ENCODE measurements at places on chromosomes 5 and 9.

DNA sequence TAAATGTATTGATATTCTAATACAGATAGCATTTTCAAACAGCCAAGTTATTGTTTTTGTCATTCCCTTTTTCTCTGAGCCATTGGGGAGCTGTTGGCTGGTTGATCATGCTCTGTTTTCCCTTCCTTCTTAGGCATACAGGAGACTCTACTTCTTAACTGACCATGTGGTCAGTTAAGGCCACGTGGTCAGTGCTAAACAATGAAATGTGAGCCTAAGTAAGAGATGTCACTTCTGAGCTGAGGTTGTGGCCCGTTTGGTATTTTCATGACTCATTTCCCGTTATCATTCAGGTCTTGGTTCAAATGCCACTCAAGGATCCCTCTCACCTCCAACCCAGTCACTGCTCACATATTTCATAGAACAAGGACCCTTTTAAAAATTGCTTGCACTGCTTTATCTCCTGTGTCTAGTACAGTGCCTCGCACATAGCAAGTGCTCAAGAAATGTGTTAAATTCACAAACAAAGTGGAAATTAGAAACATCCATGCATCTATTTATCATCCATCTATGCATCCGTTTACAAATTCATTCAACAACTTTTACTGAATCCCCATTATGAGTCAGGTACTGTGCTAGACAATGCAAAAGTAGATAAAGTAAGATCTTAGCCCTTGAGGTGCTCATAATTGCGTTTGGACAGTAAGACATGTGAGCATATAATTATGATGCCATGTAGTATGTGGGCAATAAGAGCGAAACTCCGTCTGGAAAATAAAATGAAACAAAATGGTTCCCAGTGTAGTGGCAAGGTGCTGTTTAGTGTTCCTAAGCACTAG, 50.7 kb downstream of the ARRDC3 start:
- no peak for DNase-seq

DNA sequence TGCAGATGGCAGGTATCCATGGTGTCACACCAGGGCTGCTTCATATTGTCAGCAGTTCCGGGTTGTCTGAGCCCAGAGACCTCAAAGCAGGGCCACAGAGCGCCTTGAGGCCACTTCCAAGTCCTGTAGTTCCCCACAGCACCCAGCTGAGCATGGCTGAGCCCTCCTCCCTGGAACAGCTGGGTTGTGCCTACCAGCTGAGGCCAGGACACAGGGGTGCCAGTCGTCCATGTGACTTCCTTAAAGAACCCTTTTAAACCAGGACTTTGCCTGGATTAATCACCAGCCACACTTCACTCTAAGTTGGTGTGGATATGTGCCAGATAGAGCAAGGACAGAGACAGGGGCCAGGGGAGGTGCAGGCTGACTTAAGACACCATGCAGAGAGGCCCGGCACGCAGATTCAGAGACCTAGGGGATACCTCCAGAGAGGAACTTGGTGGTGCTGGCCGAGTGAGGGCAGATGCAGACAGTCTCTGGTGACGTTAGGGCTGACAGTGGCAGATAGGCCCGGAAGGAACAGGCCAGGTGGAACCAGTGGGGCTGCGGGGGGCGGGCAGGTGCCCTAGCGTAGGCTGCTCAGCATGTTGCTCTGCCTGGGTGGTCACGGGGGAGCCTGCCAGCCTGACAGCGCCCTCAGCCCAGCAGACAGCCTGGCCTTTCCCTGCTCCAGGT, 142.7 kb downstream of the CACNA1B start:
- no peak for DNase-seq

DNA sequence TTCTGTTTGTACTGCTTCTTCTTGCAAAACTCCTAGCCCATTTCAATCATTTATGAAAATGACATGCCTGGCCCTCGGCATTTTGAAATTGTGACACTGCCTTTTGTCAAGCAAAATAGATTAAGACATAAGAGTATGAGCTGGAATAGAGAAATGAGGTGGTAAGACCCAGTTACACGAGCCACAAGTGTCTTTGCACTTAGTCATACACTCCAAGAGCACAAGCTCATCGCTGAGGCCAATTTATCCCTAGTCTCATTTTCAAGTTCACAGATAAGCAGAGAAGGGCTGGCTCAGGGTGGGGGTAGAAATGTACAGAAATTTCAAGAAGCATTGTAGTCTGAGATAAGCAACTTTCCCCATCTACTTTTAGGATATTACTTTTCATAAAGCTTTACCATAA, 40.6 kb upstream of the MAP1B start:
- DNase-seq: no peak

DNA sequence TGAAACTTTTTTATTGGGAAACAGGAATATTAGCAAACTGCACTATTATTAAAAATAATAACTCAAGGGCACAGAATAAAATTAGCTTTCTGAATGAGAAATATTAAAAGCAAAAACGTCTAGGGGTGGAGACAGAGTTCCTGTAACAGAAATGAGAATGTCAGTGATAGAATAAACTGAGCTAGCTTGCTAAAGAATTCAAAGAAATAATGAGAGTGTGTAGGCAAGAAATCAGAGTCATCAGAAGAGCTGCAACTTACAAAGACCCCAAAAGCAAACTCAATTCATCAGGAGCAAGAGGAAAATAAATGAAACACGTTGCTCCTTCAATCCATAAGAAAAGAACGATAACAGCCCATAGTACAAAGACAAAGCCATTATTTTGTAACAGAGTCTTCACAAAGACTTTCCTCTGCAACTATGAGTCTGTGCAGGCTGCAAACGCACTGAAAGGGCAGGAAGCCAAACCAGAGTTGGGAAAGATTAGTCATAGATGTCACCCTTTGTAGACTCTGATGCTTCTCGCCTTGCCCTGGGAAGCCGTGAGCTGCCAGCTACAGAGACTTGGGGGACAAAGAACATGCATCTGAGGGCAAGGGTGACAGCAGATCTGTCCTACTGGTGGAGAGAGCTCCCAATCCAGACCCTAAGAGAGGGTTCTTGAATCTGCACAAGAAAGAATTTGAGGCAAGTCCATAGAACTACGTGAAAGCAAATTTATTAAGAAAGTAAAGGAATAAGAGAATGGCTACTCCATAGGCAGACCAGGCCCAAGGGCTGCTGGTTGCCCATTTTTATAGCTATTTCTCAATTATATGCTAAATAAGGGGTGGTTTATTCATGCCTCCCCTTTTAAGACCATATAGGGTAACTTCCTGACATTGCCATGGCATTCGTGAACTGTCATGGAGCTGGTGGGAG, 40.8 kb downstream of the SHC3 start:
- no peak for DNase-seq

DNA sequence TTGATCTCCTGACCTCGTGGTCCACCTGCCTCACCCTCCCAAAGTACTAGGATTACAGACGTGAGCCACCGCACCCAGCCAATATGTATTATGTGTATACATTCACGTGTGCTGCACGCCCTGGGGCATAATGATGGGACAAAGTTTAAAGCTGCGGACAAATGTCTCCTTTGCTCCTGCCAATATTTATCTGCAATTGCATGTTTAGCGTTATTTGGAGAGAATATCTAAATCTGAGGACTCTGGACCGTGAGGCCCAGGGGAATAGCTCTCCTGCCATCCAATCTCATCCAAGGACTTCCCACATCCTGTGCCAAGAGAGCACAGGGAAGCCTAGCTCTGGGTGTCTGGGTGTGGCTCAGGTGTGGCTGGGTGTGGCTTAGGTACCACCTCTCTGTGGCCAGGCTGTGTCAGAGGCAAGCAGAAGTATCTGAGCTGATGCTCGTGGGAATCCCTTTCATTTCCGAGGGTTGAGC, 6.9 kb upstream of the BOD1 start:
- no peak for DNase-seq

- DNase-seq: no peak
These were observed 47.7 kb downstream of the HMCN2 start for GRCh38 chr9:130313103-130313858.

GRCh38 chr9:38000332-38000731, 68.7 kb downstream of the SHB start:
- no peak for DNase-seq

GRCh38 chr5:15384581-15384980, 115.4 kb upstream of the FBXL7 start:
- no peak for DNase-seq

GRCh38 chr5:111829701-111830100, 72.7 kb upstream of the NREP start:
- no peak for DNase-seq

DNA sequence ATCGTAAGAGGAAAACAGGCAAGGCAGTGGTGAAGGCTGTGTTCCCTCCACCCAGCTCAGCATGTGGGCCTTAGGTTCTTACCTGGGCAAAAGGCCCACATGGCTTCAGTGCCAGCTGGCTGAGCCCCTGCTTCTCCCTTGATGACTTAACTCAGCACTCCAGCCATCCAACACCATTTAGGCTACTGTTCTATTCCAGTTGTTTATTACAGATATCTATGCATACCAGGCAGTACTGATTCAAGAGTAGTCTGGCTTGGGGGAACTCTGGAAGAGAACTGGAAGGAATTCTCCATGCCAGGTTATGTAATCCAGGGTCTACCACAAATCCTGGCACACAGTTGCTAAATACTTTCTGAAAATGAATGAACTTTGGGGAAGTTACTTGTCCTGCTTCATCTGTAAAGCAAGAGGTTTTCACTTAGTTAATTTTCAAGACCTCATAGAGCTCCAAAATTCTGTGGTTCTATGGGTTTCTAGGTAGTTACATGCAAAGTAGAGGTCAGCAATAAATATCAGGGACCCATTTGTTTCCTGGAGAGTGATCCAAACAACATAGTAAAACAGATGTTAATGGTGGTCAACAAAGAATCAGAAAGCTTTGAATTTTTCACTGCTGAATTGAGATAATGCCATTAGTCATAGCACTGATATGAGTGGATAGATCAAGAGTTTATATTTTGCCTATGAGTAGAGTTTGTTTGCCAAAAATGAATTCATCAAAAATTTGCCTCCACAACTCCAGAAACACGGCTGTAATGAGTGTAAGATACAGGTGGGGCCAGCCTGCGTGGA, 88.2 kb upstream of the OSMR start:
- DNase-seq: no peak

DNA sequence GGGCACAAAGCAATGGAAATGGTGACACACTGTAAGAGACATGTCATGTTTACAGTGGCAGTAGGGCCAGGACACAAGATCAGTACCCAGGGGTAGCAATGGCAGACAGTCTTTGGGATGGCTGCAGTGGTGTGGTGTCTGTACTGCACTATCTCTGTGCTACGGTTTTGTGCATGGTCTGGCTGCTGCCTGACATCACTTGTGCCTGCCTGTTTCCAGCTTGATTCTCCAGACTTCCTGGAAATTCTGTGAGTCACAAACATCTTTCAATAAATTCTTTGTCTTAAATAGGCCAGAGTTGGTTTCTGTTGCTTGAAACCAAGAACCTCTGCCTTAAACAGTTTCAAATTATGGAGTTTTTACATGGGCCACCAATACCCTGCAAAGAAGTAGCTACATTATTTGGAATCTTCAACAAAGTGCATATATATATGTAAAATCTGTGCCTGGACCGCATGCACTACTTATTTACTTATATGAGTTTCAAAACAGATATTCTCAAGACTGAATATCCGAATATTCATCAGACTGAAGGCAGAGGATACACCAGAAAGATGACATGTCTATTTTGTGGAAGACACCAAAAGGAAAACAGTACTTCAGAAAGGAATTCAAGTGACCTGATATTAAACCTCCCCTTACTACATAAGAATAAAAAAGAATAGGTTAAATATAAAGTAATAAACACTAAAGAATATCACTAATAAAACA, 188.1 kb downstream of the RFX3 start:
- no peak for DNase-seq

DNA sequence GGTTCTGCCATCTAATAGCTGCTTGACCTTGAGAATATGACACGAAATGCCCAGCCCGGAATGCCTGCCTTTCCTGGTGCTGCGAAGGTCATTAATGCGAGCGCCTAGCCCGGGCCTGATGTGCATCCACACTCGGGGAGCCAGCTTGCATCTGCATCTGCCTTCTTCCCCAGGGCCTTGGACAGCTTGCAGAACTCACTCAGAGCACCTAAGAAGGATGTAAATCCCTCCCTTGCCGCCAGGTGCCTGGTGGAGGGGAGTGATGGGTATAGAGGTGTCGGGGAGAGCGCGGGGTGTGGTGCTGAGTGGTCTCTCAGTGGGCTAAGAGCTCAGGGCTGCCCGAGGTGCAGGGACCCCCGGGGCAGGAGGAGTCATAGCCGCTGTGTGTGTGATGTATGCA, 127.2 kb downstream of the MRPL36 start:
- DNase-seq: no peak

GRCh38 chr5:73039082-73039481, 81.3 kb upstream of the TMEM171 start:
- DNase-seq: no peak

- DNase-seq: no peak
These were observed 163.2 kb downstream of the ARRDC3 start for GRCh38 chr5:91219803-91220371.

GRCh38 chr9:84775056-84775643, 105.6 kb downstream of the NTRK2 start:
- no peak for DNase-seq

DNA sequence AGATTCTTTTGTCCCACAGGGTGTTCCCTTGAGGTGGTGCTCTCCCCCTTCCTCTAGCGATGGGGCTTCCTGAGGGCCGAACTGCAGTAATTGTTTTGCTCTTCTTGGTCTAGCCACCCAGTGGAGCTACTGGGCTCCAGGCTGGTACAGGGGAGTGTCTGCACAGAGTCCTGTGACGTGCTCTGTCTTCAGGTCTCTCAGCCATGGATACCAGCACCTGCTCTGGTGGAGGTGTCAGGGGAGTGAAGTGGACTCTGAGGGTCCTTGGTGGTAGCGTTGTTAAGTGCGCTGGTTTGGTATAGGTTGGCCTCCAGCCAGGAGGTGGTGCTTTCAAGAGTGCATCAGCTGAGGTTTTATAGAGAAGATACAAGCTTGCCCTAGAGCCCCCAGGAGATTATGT, 20.4 kb upstream of the CEP72 start:
- DNase-seq: no peak

DNA sequence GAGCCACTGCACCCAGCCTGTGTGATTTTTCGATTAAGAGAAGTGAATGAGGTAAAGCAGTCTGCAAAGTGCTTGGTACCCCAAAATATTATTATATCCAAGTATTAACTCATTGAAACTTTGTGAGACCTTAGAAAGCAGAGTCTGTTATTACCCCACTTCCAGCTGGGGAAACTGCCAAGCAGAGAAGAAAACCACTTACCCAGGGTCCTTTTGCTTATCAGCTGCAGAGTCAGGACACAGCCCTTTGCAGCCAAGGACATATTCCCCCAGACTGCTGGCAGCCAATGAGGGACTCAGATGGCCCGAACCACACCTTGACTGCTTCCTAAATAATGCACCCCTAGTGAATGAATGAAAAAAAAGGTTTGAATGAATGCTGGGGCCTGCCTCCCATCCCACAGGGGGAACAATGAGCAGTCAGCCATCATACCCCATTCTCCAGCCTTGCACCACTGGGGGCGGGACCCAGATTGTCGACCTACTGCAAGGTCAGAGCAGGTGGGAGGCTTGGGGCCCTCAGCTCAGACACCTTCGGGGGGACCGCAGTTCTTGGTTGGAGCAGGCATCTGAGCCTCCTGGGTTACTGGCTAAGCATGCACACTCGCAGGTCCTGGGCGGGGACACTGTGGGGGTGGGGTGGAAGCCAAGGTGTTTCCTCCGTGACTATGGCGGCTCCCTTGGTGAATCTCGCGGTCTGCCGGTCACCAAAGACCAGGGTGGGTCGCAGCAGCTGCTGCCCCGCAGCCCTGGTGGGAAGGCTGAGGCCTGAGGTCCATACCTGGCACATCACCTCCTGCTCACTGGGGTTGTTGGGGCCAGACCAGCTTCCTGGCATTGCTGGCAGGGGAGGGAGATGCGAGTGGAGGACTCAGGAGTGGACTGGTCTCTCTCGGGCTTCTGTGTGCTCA, 29.7 kb downstream of the PRRT1B start:
- no peak for DNase-seq

GRCh38 chr9:94178927-94179326, 80.2 kb upstream of the ZNF169 start:
- DNase-seq: no peak

Data from central memory CD4-positive, alpha-beta T cell (primary cell).